Fibroblast of pulmonary artery (primary cell): ENCODE measurements at places on chromosomes 2 and 18.
A peak's percentile ranks its signal among the peaks of the same experiment; 100 is the strongest.

DNA sequence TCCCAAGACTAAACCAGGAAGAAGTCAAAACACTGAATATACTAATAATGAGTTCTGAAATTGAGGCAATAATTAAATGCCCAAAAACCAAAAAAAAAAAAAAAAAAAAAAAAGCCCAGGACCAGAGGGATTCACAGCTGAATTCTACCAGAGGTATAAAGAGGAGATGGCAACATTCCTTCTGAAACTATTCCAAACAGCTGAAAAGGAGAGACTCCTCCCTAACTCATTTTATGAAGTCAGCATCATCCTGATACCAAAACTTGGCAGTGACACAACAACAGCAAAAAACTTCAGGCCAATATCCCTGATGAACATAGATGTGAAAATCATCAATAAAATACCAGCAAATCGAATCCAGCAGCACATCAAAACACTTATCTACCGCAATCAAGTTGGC lies 108.5 kb upstream of the COL3A1 start:
- no peak for DNase-seq

- DNase-seq, result no peak
Observed at GRCh38 chr2:160096409-160096808, 34.0 kb upstream of the PLA2R1 start.

DNA sequence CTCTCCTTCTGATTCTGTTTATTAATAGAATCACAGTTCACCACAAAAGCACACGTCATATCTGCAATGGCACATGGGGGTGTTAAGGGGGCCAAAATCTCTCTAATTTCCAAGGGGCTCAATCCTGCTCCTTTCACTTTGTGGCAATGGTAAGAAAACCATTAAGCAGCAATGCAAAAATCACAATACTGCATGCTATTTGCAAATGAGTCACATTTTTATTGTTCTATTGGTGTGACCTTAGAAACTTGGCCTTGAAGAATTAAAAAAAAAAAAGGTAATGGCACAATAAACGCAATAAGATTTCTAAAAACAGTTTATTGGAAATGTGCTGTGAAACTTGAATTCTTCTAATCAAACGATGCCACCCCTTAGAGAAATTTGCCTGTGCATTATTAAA lies 251.5 kb downstream of the ZNF521 start:
- DNase-seq, result no peak

- DNase-seq, result no peak
Observed at GRCh38 chr2:80531319-80531718, 226.8 kb upstream of the LRRTM1 start.

DNA sequence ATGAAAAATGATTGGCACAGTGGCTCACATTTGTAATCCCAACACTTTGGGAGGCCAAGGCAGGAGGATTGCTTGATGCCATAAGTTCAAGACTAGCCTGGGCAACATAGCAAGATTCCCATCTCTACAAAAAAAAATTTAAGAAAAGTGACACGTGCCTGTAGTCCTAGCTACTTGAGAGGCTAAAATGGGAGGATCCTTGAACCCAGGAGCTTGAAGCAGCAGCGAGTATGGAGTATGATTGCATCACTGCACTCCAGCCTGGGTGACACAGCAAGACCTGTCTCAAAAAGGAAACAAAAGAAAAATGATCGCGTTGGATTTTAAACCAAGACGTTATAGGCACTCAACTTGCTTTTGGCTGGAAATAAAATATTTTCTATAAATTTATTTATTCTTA lies 37.8 kb upstream of the CREB1 start:
- no peak for DNase-seq

DNA sequence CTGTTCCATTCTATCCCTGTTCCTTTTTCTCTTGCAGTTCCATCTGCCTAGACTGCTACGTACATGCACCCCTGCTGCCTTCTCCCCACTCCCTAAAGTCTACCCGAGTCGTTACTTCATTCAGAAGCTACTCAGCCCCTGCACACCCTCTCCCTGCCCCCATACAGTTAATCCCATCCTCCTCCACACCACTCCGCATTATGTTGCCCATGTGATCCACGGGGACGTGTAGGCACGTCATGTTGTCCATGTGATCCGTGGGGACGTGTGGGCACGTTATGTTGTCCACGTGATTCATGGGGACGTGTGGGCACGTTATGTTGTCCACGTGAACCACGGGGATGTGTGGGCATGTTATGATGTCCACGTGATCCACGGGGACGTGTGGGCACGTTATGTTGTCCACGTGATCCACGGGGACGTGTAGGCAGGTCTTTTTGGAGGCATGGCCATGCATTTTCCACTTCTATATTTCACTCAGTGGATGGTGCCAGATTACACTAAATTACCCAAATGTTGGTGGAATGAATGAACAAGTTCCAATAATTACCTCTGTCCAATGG lies 299.5 kb downstream of the DCDC2C start:
- DNase-seq, result no peak

DNA sequence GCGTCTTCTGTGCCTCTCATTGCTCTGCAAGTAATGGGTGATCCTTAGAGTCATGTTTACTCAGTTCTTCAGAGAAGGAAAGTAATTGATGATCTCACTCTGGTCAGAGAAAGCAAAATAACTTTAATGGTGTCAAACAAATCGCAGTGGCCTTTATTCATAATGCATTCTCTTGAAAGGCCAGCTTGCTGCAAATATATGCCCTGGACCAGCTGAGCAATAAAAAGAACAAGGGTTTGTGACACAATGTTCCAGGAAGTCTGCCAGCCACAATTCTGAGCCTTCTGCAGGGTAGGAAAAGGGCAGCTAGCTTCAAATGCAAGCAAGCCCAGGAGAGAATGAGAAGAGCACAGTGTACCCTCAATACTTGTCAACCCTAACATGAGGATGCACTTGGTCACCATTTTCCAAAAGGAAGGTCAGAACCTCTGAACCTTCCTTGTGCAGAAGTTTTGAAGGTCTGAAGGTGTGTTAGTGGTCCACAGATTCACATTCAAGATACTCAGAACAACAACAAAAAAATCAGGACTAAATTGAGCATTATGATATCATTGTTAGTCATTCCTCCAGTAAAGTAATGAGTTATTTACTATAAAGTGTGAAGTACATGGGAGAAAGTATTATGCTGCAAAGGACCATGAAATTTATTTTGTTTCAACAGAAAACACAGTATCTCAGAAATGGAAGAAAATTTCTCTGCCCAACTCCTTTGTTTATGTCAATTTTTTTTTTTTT lies 355.6 kb downstream of the PAX3 start:
- peak; percentile 45 for DNase-seq

DNA sequence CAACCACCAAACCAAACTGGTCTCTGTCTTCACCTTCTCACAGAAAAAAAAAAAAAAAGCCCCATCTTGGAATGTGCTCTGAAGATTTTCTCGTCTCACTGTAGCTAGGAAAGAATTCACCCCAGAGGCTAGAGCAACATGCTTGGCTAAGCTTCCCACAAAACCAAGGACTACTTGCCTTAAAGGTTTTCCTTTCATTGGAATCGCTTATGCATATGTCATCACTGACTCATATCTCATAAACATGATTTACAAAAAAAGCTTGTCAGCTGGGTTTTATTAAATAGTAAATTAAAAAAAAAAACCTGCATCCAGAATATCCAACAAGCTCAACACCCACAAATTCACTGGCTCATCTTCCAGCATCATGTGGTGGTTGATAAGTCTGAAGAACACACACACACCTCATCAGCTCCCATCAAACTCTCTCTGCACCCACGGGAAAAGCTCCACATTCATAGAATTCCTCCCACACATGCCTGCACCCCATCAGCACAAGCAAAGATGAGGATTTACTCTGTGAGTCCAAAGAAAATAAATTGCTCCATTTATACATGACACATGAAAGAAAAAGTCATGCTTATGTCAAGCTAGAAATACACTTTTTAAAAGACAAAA lies 182.0 kb upstream of the TRIB2 start:
- DNase-seq, result peak; percentile 87

GRCh38 chr2:200199576-200200263 lies 106.8 kb upstream of the SPATS2L start:
- DNase-seq, result no peak

DNA sequence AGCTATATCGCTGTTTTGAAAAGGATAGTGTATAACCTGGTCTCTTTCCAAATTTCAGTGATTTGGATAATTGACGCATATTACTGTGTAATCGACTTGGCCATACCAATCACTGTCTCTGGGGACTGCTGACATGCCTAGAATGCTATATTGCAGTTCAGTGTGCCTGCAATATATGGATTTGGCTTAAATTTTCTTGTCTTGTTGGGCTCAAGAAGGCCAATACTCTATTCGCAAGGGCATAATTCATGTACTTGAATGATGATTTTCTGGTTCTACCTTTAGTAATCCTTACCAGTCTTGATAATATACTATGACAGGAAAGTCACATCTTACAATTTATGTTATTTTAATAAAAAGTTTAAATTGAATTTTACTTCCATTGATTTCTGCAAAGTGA lies 21.7 kb upstream of the THUMPD2 start:
- no peak for DNase-seq

DNA sequence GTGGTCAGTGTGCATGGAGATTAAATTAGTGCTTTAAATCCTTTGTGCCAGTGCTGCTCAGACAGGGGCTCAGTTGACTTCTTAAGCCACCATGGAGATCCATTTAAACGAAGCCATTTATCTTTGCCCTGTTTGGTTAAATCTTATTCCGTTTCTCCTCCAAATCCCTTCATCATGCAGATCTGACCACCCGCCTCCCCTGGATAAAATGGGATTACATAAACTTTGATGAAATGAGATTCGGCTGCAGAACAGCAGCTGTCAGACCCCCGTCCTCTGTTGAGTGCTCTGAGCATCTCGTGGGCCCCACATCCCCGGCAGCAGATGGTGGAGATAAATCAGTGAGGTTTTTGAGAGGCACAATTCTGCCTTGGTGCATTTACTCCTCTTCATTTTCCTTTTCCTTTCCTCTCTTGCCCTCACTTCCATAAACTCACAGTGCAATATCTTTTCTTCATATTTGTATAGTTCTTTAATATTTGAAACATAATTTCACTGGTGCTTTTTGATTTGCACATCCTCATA lies 84.4 kb upstream of the TWIST2 start:
- DNase-seq, result no peak

DNA sequence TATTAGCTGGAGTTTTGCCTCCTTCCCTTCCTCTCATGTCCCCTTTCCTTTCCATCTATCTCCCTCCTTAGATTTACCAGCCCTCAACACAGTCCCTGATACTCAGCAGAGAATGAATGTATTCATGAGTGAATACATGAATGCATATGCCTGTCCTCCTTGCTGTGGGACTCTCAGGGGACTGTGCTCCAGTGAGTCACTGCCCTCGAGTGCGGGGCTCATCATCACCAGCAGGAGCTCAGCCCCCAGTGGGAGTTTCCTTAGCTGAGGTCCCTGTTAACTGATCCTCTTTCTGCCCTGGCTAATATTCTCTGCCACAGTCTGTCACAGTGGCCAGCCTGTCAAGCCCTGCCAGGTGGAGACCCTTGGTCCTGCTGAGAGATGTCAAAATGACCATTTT lies 104.9 kb upstream of the LHCGR start:
- no peak for DNase-seq

- DNase-seq, result peak; percentile 91
Observed at GRCh38 chr2:30252723-30253701, 21.7 kb downstream of the LBH start.

GRCh38 chr2:40242315-40242714 lies 209.6 kb downstream of the SLC8A1 start:
- DNase-seq, result no peak

GRCh38 chr2:158500333-158500732 lies 43.6 kb downstream of the PKP4 start:
- no peak for DNase-seq

GRCh38 chr2:99569386-99569785 lies 79.6 kb upstream of the REV1 start:
- DNase-seq, result no peak

DNA sequence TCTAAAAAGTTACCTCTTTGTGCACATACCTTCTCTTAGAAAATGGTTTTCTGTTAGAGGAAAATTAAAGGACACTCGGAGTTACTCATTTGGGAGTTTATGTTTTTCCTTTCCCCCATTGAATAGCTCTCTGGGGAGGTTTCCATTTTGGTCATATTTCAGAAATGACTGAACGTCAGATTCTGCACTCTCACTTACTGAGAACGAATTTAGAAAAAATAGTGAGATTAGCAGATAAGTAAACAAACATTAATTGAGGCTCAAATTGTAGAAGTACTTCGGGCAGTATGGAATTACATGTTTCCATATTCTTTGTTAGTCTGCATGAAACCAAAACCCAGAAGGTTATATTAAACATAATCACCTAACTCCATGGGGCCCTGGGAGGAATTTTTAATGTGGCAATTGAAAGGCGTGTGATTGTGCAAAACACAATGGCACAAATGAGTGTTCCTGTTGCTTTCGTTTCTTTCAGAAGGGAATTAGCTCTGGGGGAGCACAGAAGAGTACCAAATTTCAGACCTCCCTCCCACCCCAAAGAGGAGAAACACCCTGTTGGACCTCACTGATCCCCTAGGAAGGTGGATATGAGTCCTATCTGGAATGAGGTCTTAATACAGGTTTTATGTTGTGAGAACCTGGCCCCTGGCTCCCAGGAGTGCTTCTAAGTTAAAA lies 212.3 kb downstream of the BCL2 start:
- no peak for DNase-seq

DNA sequence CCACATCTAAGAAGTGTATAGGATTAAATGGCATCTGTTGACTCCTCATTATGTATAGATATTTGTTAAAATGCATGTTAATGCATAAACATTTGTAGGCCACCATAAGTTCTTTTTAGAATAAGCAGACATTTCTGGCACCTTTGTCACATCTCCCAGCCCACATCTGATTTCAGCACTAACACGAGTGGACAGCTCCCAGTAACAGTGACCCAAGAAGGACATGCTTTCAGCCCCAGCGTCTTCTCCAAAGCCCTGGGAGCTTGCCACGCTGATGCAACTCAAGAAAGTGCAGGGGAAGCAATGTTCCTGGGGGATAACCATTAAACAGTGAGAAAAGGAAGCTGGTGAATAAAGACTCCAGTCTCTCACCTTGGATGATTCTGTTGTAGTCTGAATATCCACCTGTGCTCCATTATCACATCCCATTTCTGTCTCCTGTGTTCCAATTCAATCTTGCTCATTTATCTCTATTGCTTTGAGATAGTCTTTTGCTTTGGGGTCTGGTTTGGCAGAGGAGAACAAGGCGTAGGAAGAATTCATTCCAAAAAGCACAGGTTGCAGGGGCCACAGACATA lies 182.6 kb upstream of the THSD7B start:
- DNase-seq, result peak; percentile 0

- no peak for DNase-seq
Observed at GRCh38 chr2:47528874-47529273, 125.9 kb downstream of the MSH2 start.

DNA sequence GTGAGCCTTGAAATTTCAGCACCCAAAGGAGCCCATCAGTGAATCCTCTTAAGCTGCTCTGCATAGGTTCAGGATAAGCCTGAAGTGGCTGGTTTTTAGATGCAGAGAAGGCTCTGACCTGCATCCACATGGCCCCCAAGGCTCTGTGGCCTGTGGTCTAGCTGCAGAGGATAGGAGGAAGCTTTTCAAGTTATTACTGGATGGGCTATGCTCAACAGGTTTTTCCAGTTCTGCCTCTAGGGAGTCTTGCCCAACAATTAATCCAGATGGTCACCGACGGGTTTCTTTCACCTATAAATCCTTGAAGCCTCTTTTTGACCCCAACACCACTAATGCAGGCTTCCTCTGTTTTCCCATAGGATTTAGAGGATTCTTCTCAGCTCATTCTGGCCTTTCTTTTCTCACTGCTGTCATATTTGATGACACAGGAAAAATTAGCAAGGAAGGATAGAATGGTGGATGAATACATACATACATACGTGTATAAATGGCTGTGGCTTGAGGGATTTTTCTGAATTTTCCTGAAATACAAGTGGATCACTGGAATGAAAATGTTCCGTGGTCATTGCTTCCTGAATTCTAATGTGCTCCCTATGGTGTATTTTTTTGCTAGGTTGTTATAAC lies 52.2 kb upstream of the BCL2L11 start:
- no peak for DNase-seq
